A549 treated with DMSO at 1 μM for 4 hours (cell line): ENCODE measurements at places on chromosomes 7 and 10. TPM values are rescaled to one million over a fixed set of nuclear protein-coding genes. Genes with fewer than 3 reads are reported as not detected.

SLC16A9 gene
- total RNA-seq, result 0.07 to 0.17 TPM (median 0.14 TPM) in 5 replicates

POM121L12 gene
- total RNA-seq, result not detected in 5 replicates

CALHM3 gene
- 0.30 to 0.53 TPM (median 0.45 TPM) in 5 replicates for total RNA-seq

MSMB gene
- not detected in 5 replicates for total RNA-seq

GNG11 gene
- 33.1 to 38.6 TPM (median 33.9 TPM) in 5 replicates for total RNA-seq

CUBN gene
- 0.11 to 0.25 TPM (median 0.14 TPM) in 4 of 5 replicates, not detected in the other for total RNA-seq

ZNF479 gene
- total RNA-seq, result not detected in 5 replicates

PRLHR gene
- not detected in 5 replicates for total RNA-seq

GOLGA7B gene
- total RNA-seq, result 4.2 to 5.5 TPM (median 5.1 TPM) in 5 replicates

PRPF18 gene
- 19.3 to 23.8 TPM (median 21.5 TPM) in 5 replicates for total RNA-seq

ACTL6B gene
- total RNA-seq, result not detected in 5 replicates

PPP1R3A gene
- not detected in 5 replicates for total RNA-seq
